ENCODE measurements at places on chromosomes 3 and 15. TPM values are rescaled to one million over a fixed set of nuclear protein-coding genes. Genes with fewer than 3 reads are reported as not detected.

Gene ROBO2
- 0.80 TPM for total RNA-seq

Gene GRM7
- not detected for total RNA-seq

Gene ZMYND10
- total RNA-seq = not detected

Gene TMEM207
- not detected for total RNA-seq

Gene FMN1
- 5.5 TPM for total RNA-seq

Gene GOLGA6D
- not detected for total RNA-seq

Gene PLCH1
- total RNA-seq = 0.25 TPM

Gene SAMD7
- not detected for total RNA-seq

Gene LMAN1L
- total RNA-seq = 8.9 TPM

Gene LRRN1
- 0.11 TPM for total RNA-seq

Gene GTF2A2
- 124 TPM for total RNA-seq

Gene CD200
- 2.4 TPM for total RNA-seq

Gene PPP2R3A
- total RNA-seq = 102 TPM

Gene CIDEC
- total RNA-seq = 2.5 TPM

Gene FRMD5
- 72.7 TPM for total RNA-seq

Gene ZNF774
- total RNA-seq = 8.3 TPM

Gene ANKUB1
- not detected for total RNA-seq

Gene HSPBAP1
- 4.3 TPM for total RNA-seq

Gene CCRL2
- total RNA-seq = 3.4 TPM

Gene IL17RD
- 3.4 TPM for total RNA-seq

Gene SRGAP3
- total RNA-seq = 9.6 TPM

Gene GOLGA6L7
- not detected for total RNA-seq

Gene GHSR
- not detected for total RNA-seq

Gene IMPG2
- 0.17 TPM for total RNA-seq

Gene CPNE9
- not detected for total RNA-seq

Gene MOBP
- not detected for total RNA-seq

Gene TTLL3
- 15.3 TPM for total RNA-seq

Gene MAP6D1
- total RNA-seq = 0.94 TPM

Gene RFTN1
- 27.4 TPM for total RNA-seq

Gene IL5RA
- total RNA-seq = 0.27 TPM

Gene CCDC66
- total RNA-seq = 16.4 TPM

Gene PSTPIP1
- not detected for total RNA-seq

Gene ROPN1B
- total RNA-seq = 3.8 TPM

Gene CCR4
- total RNA-seq = 0.11 TPM

Gene RAB6B
- 45.8 TPM for total RNA-seq

Gene GOLGA6L10
- 0.70 TPM for total RNA-seq

Gene MESP2
- 0.32 TPM for total RNA-seq

Gene RNF111
- 26.6 TPM for total RNA-seq

Gene CCNL1
- total RNA-seq = 24.7 TPM
